ENCODE measurements at places on chromosomes 2 and 18. TPM values are rescaled to one million over a fixed set of nuclear protein-coding genes. Genes with fewer than 3 reads are reported as not detected.

Gene PFN4
- total RNA-seq = 2.6 TPM

- no peaks in the 10 kb centered on the region for H3K36me3 ChIP-seq
- no peaks in the 10 kb centered on the region for H3K4me1 ChIP-seq
- DNase-seq = no peak
- H3K27me3 ChIP-seq = no peaks in the 10 kb centered on the region
- no peak overlapping the region for H3K4me3 ChIP-seq
These were observed 194.3 kb downstream of the GALNT1 start for GRCh38 chr18:35775887-35776286.

DNA sequence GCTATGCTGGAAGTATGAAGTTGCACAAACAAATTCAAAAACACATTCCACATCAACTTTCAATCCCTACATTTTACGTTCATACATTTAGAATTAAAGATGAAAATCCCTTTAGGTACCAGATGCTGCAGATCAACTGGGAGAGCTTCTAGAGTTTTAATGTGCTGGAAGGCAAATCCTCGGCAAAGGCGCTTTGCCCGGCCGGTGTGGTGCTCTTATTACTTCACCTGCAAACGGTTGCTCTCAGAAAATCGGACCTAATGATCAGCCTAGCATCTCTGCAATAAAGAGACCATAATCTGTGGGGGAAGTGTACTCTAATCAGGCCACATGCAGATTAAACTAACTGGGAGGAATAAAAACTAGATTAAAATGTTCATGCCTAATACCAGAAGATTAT, 513.8 kb downstream of the ZEB2 start:
- H3K27me3 ChIP-seq = no peaks in the 10 kb centered on the region
- DNase-seq = no peak
- no peak overlapping the region for H3K27ac ChIP-seq
- H3K4me1 ChIP-seq = no peaks in the 10 kb centered on the region

DNA sequence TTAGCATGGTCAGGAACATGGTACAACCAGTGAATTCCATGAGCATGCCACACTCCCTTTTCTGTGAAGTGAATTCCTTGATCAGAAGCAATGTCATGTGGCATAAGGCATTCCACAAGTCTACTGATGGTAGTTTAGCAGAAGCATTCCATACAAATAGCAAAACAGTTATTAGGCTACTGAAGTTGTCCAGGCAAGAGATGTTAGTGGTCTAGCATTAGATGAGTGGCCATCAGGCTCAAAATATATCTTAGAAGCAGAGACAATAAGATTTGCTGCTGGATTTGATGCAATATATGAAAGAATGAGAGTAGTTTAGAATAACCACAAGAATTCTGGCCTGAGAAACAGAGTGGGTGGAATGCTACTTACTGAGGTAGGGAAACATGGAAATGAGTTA, 355.3 kb upstream of the NRXN1 start:
- no peak for DNase-seq
- no peaks in the 10 kb centered on the region for H3K36me3 ChIP-seq
- H3K4me1 ChIP-seq = no peaks in the 10 kb centered on the region
- H3K27ac ChIP-seq = no peak overlapping the region

DNA sequence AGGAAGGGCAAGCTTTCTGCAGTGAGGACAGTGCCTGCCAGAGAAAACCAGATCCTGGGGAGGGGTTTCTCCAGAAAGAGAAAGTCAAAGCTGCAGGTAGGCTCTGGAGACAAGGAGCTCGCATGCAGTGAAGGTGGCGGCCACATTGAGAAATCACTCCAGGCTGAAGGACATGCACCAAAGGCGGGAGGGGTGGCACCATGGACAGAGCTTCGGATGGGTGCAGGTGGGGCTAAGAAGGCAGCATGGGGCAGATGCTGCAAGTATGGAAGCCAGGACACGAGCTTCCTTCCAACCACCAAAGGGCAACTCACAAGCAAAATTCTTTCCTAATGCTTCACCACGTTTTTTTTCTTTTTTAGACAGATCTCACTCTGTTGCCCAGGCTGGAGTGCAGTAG, 104.4 kb upstream of the SLC35G4 start:
- H3K4me3 ChIP-seq = no peak overlapping the region
- H3K36me3 ChIP-seq = no peaks in the 10 kb centered on the region
- no peak for DNase-seq
- H3K27me3 ChIP-seq = no peaks in the 10 kb centered on the region

- no peaks in the 10 kb centered on the region for H3K4me1 ChIP-seq
- no peaks in the 10 kb centered on the region for H3K36me3 ChIP-seq
- no peak overlapping the region for H3K4me3 ChIP-seq
- no peak for DNase-seq
- no peak overlapping the region for H3K27ac ChIP-seq
These were observed 43.3 kb downstream of the FER1L5 start for GRCh38 chr2:96685577-96686459.

- H3K4me3 ChIP-seq = no peak overlapping the region
- no peaks in the 10 kb centered on the region for H3K36me3 ChIP-seq
- DNase-seq = no peak
- H3K4me1 ChIP-seq = no peaks in the 10 kb centered on the region
These were observed 48.6 kb downstream of the PTGR3 start for GRCh38 chr18:75160364-75160763.

Measured in PC-9 (cell line).